ENCODE measurements at places on chromosomes 12 and 14. TPM values are rescaled to one million over a fixed set of nuclear protein-coding genes. Genes with fewer than 3 reads are reported as not detected.

The RPS6KA5 gene
- 1.0 TPM for total RNA-seq

The RIPK3 gene
- not detected for total RNA-seq

The RPGRIP1 gene
- 0.22 TPM for total RNA-seq

The CCND2 gene
- total RNA-seq = 19.3 TPM

The PLEK2 gene
- total RNA-seq = 12.0 TPM

The RXYLT1 gene
- total RNA-seq = 10.7 TPM

The PLXNC1 gene
- 12.3 TPM for total RNA-seq

The KCNK10 gene
- total RNA-seq = not detected

The HOTAIR gene
- not detected for total RNA-seq

The FGF6 gene
- total RNA-seq = not detected

The MYH6 gene
- total RNA-seq = not detected

The KLHL33 gene
- total RNA-seq = under 0.01 TPM

The TMEM229B gene
- total RNA-seq = 0.43 TPM

The RHEBL1 gene
- 1.6 TPM for total RNA-seq

The KRT77 gene
- not detected for total RNA-seq

The AKAP3 gene
- 3.5 TPM for total RNA-seq

The RND1 gene
- total RNA-seq = 0.44 TPM

The FAM181A gene
- not detected for total RNA-seq

The FLRT2 gene
- total RNA-seq = 33.6 TPM

The AQP6 gene
- not detected for total RNA-seq

The SERPINA9 gene
- not detected for total RNA-seq

The LMNTD1 gene
- total RNA-seq = not detected

The OTX2 gene
- total RNA-seq = not detected

The ANO2 gene
- not detected for total RNA-seq

The ATG14 gene
- 11.3 TPM for total RNA-seq

The E2F7 gene
- total RNA-seq = 46.2 TPM

The ALDH1L2 gene
- 30.5 TPM for total RNA-seq

The SPX gene
- 0.29 TPM for total RNA-seq

Measured in placental pericyte (primary cell).